ENCODE measurements at places on chromosomes 12 and 14.

DNA sequence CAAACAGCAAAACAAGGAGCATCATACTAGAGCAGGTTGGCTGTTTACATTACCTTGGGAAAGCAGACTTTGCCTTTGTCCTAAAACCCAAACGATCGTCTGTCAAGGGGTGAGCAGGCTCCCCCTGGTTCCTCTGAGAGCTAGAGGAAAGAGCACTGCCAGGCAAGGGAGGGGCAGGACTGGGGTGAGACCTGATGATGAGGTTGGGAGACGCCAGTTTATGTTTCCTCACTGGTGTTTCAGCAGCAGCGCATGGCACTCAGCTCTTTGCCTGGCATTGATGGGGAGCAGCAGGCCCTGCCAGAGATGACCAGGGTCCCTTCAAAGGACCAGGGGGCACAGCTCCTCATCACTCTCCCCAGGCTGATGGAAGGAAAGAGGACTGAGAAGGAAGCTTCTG is 7.9 kb upstream of the KRT2 start:
- DNase-seq: no peak

GRCh38 chr14:66056268-66056907 is 429.8 kb upstream of the CCDC196 start:
- no peak for DNase-seq

- peak; percentile 73 for DNase-seq
Measured at GRCh38 chr12:131222329-131223139, 268.8 kb downstream of the ADGRD1 start.

DNA sequence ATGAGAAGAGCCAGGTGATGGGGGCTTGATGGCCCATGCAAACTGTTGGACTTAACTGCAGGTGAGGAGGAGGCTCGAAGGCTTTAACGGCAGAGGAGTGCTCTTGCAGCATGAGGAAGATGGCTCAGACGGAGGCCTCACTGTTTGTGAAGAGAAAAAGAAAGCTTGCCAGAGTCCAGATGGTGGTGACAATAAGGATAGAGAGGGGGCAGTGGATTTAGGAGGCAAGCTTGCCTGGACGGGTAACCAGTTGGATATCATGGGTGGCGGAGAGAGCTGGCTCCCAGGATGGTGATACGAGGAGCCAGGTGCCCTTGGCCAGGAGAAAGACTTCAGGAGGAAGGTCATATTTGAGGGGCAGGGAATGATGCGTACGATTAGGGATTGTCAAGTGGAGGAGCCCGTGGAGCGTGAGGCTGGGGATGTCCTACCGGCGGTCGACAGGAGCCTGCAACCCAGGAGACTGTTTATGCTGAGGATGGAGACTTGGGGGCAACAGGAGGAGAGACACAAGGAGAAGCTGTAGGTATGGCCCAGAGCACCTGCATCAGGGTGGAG is 71.8 kb downstream of the CACNA1C start:
- DNase-seq: no peak

GRCh38 chr12:93622485-93622884 is 50.0 kb downstream of the SOCS2 start:
- DNase-seq: no peak

DNA sequence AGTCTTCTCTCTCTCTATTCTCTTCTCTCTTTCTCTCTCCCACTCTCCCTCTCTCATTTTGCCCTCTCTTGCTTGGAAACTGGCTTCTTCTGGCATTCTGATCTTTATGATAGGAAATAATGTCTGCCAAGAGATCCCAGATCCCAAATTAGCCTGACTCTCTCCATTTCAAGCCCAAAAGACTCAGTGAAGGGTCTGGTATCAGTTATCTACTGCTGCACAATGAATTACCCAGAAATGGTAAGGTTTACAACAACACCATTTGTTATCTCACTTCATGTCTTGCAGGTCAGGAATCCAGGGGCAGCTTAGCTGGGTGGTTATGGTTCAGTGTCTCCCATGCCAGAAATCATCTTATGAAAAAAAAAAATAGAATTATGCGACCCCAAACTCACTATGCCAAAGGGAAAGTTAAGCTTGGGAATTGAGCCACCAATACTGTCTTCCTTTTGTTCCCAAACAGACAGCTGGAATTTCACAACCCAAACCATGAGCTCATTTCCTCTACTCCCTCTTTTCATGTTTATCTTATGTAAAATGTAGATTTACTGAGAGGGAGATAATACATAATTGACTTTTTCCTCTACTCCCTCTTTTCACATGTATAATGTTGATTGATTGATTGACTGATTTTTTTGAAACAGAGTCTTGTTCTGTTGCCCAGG is 67.8 kb upstream of the FICD start:
- peak; percentile 93 for DNase-seq

- DNase-seq: no peak
Measured at GRCh38 chr14:94213021-94213420, 38.9 kb downstream of the PPP4R4 start.

GRCh38 chr14:65476273-65476941 is 63.9 kb downstream of the FUT8 start:
- DNase-seq: no peak

DNA sequence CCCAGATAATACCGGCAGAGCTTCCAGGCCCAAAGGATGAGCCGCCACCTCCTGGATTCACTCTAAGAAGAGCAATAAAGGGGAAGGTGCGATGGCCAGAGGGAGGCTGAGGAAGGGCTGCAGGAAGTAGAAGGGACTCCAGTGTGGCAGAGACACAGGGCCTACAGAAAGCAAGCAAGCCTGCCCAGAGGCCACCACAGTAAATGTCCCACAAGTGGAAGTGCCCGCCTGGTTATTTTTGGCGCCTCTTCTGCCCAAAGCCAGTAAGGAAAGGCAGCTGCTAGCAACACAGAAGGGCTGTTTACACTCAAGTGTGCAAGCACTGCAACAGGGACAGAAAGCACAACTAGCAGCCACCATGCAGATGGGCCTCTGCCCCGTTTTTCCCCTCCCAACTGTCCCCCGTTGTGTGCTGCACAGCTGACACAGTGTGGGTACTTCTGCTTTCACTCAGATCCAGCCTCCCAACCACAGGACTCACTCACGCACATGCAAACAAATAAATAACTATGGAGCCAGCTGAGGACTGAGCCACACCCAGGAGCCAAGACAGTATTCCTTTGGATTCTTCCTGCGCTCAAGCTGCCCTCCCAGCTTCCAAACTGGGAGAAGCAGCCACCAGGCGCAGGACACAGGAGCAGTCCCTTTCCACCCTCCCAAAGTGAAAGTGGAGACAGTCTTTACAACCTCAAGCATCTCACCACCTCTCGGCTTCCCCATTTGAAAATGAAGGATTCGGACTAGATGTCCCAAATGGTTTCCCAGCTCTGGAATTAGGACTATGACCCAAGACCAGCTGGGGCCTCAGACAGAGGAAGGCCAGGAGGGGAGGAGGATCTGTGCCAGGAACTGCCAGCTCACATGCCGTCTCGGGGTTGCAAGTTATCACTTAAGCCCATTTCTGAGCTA is 40.0 kb upstream of the PNMA1 start:
- no peak for DNase-seq

DNA sequence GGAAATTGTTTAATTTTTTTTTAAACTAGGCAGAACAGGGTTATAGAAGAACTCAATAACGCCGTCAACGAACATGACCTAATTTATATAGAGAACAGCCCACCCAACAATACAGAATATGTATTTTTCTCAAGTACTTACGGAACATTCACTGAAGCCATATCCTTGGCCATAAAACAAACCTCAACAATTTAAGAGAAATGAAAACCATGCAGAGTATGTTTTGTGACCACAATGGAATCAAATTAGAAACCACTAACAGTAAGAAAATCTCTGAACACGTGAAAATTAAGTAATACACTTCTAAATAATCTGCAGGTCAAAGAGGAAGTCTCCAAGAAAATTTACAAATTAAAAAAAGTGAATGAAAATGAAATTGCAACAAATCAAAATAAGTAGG is 9.4 kb downstream of the SART3 start:
- no peak for DNase-seq

- no peak for DNase-seq
Measured at GRCh38 chr12:85060916-85061315, 24.8 kb downstream of the LRRIQ1 start.

DNA sequence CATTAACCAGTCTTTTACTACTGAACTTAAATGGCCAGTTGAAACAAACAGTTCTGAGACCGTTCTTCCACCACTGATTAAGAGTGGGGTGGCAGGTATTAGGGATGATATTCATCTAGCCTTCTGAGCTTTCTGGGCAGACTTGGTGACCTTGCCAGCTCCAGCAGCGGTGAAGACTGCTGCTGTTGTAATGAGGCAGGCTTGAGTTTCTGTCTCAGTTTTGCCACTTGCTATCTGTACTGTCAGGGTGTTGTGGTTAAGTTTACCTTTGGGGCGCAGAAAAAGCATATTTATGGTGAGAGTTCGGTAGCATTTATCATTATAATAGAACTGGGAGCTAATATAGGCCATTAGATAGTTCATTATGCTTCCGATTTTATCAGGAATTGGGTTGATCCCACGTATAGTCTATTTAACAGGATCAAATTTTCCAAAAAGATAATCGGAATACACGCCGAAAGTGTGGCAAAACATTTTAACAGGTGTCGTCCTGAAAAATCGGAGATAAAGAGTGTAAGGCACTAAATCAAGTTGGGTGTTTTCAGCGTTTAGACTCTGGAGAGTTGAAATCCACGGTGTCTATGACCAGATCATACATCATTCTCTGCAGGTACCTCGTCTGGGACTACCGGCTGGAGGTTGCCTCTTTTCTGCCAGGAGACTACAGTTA is 688 bp upstream of the NECAP1 start:
- DNase-seq: no peak

DNA sequence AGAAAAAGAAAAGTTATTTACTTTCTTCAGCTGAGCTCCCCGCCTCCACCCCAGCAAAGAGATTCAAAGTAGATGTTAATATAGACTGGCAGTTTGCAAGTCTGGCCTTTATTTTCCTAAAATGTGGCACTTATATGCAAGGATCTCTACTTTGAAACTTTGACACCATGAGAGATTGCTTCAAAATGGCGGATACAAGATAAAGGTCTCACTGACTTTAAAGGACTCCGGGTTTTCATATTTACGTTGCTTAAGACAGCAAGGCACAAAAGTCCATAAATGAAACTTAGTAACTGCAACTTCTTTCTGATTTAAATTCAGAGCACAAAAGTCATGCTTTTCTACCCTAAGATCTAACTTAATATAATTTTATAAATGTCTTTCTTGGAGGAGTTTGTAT is 3.5 kb downstream of the OTX2 start:
- DNase-seq: no peak

GRCh38 chr12:510071-510825 is 50.5 kb downstream of the B4GALNT3 start:
- DNase-seq: peak; percentile 16

DNA sequence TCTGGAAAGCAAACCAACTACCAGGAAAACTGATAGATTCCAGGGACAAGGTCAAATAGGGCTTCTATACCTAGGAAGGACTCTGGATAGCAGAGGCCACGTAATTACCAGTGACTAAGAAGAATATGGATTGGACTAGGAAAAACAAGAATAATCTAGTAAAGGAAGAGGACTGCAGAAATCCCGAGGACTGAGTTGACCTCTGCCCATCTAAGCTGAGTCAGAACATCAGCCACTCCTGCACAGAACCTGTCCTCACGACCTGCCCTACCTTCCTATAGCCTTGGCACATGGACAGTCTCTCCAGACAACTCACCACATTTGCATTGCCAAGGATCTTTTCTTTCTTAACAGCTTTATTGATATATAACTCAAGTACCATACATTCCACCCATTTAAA is 2.3 kb downstream of the OR6J1 start:
- DNase-seq: no peak

GRCh38 chr12:56641219-56641618 is 4.6 kb downstream of the ATP5F1B start:
- DNase-seq: no peak
